ENCODE measurements at places on chromosomes 5 and 9. TPM values are rescaled to one million over a fixed set of nuclear protein-coding genes. Genes with fewer than 3 reads are reported as not detected.

Gene KIF20A
- total RNA-seq, result 44.1 TPM

Gene CAVIN4
- 1.9 TPM for total RNA-seq

Gene PALM2AKAP2
- total RNA-seq, result 11.9 TPM

Gene CTSV
- total RNA-seq, result 2.1 TPM

Gene OGN
- not detected for total RNA-seq

Gene SPEF2
- 1.8 TPM for total RNA-seq

Gene CMYA5
- 0.26 TPM for total RNA-seq

Gene FOXI1
- total RNA-seq, result not detected

Gene PCDHA9
- not detected for total RNA-seq

Gene DMRT3
- not detected for total RNA-seq

Gene TMEM167A
- total RNA-seq, result 83.0 TPM

Gene IFNA6
- not detected for total RNA-seq

Measured in epithelial cell of alveolus of lung (primary cell).